Left ventricle myocardium superior (tissue), 1 donor: ENCODE measurements at places on chromosomes 12 and 14.

DNA sequence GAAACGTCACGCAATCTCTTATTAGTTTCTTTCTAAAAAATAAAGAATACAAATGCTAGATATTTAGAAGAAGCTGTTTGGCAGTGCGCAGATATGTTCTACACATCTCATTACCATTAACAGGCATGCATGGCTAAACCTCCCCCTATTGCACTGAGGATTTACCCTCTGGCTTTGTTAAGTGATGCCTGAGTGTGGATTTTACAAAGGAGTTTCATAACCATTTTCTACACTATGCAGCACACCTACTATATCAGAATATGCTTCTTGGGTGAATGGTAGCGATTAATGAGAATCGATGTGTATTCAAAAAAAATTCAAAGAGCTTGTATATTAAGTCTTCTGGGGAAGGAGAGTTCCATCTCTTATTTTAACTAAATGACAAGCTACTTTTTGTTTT is 1.1 kb upstream of the RMST start:
- DNase-seq: no peak

GRCh38 chr14:35124127-35124526 is 1.8 kb downstream of the PRORP start:
- no peak for DNase-seq

- no peak for DNase-seq
Observed at GRCh38 chr12:42923583-42923982, 334.0 kb upstream of the PRICKLE1 start.

GRCh38 chr14:32986791-32987540 is 48.3 kb downstream of the NPAS3 start:
- DNase-seq: peak; percentile 49

DNA sequence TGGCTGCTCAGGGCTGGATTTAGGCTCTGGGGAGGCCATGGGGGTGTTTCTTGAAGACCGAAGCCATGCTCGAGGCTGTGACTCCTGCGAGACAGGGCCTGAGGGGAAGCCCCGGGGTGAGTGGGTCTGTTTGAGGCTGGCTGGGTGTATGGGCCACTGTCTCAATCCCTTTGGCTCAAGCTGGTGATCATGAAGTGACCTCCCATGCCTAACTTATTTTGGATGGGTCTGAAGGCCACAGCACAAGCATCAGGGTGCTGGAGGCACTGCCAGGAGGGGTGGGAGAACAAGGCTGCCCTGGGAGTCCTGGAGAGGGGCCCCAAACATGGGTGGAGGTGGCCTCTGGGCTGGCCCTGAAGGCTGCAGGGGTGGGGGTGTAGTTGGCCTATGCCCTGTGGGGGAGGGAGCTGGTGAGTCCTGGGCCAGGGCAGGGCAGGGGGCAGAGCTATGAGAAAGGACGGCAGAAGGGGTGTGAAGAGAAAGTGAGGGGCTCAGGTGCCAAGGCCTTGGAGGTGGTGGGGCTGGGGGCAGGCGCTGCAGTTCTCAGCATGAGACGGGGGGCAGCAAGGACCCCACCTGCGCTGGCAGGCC is 100.9 kb downstream of the KIF26A start:
- no peak for DNase-seq

- no peak for DNase-seq
Observed at GRCh38 chr12:21451529-21451928, 14.1 kb downstream of the PYROXD1 start.

GRCh38 chr14:91223028-91223783 is 21.3 kb downstream of the GPR68 start:
- DNase-seq: no peak

DNA sequence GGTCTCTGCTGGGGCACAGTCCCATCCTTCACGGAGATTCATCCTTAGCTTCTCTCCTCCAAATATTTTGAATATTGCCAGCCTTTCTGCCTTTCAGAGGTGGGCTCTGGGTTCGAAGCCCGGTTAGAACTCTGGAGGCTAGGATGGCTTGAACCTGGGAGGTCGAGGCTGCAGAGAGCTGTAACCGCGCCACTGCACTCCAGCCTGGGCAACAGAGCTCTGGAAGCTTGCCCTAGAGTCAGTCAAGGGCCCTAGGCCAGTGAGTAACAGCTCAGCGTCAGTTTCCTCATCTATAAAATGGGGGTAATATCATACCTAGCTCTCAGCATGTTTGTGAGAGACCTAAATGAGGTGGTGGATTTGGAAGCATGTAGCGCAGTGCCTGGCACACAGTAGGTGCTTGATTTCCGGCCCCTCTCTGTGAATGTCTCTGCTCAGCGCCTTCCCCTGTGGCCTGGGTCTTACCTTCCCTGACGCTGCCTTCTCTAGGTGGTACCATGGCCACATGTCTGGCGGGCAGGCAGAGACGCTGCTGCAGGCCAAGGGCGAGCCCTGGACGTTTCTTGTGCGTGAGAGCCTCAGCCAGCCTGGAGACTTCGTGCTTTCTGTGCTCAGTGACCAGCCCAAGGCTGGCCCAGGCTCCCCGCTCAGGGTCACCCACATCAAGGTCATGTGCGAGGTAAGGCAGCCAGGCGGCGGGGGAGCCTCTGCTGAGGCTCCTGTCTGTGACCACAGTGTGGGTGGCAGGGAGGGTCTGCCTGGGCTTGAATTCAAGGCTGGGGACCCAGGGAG is 3.4 kb downstream of the PTPN6 start:
- DNase-seq: peak; percentile 23

DNA sequence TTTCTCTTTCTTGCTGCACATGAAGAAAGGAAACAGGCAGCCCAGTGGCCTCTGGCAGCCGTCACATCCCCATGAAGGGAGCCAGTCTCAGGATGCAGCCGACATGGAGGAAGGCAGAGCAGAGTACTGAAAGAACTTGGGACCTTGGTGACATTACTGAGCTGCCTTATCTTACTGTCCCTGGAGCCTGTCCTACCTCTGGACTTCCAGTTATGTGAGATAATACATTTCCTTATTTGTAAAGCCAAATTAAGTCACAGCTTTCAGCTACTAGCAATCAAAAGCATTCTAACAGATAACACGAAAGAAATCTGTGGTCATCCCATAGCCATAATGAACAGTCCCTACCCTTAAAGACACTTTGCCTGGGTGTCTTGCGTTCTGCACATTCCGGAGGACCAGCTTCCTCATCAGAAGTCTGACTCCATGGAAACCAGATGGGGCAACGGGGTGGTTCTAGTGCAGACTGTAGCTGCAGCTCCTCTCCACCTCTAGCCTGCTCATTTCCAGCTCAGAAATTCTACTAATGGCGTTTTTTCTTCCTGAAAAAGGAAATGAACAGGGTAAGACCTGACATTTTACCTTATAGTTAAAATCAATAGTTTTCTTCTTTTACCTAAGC is 7.8 kb upstream of the EGLN3 start:
- no peak for DNase-seq

DNA sequence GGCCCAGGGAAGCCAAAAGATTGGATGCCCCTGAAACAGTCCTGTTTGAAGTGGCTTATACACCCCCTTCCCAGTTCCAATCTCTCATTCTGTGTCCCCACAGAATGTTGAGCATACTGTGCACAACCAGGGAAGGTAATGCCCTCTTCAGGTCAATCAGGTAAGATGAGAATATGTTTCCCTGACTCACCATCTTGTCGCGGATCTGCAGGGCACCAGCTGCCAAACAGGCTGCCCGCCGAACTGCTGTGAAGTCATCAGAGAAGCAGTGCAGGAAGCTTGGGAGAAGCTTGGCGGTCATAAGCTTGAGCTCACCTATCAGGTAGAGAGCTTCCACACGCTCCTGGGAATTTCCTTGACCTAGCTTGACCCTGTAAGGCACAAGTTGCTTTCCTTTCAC is 9.6 kb downstream of the RIOX1 start:
- DNase-seq: no peak

- DNase-seq: no peak
Observed at GRCh38 chr14:99981806-99982205, 83.4 kb upstream of the EVL start.

DNA sequence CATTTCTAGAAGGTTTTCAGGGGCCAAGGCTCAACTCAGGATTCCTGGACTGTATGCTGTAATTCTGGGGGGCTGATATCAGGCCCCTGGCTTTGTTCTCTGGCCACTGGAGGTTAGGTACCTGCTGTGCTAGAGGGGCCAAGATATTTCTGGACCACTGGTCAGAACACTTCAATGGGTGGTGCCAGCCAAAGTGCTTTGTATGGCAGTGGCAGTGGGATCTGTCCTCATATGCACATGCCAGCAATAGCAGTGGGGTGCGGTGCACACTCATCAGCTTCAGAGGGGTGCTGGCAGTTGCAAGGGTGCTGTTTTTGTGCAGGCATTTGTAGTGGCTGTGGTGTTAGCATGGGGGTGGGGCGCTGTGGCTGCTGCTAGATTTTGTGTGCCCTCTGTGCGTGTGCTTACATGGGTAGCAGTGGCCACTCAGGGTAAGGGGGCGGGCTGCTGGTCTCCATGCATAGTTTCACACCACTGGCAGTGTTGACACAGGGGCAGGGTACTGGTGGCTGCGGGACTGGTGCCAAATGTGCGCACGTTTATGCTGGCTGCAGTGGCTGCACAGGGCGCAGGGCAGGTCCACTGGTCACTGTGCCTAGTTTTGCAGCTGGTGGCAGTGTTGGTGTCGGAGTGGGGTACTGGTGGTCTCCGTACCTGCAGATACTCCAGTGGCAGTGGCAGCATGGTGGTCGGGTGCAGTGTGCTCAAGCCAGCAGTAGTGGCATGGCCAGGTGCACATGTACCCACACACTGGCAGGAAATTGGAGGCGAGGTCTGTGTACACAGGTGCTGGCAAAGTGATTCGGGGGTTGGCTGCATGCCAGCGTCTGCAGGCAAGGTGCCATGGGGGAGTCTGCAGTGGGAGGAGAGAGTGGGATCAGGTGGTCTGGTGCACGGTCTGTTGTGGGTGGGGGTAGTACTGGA is 12.6 kb downstream of the NOPCHAP1 start:
- peak; percentile 33 for DNase-seq

DNA sequence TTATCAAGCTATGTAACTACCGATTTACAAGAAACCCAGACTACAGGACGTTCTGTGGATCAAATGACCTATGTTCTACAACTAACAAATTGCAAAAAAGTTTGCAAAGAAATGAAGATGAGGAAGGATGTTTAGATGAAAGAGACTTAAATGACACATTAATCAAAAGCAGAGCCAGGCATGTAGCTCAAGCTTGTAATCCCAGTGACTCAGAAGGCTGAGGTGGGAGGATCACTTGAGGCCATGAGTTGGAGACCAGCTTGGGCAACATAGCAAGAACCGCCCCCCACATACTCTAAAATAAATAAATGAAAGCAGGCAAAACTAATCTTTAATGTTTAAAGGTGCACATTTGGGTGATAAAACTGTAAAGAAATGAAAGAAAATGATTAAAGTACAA is 331.9 kb downstream of the BTG1 start:
- DNase-seq: no peak

- DNase-seq: no peak
Observed at GRCh38 chr12:100337727-100338126, 19.1 kb upstream of the SLC17A8 start.

DNA sequence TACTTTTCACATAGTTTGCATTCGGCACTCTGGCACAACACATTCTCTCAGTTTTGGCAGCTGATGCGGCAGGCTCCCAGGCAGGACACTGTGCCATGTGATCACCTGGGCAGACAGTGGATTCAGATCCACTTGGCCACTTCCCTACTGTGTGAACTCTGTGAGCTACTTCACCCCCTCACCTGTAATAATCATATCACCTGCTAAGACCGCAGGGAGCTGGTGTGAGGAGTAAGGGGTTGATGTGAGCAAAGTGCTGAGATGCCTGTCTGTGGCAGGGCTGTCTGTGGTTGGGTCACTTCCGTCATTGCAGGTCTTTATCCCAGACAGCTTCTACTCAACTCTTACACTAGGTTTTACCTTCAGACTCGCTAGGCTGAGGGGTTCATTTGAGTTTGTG is 50.4 kb upstream of the AMN start:
- DNase-seq: no peak

DNA sequence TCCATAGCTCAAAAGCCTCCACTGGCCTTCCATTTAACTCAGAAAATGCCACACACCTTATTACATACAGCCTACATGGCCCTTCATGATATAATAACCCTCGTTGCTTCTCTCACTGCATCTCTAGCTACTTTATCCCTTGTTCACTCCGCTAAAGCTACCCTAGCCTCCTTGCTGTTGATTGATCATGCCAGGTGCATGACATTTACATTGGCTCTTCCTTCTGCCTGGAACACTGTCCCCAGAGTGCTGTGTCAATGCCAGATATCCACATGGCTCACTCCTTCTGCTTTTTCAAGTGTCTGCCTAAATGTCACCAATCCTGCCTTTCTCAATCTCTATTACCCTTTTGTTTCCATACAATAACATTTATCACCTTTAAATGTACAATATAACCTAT is 58.3 kb downstream of the CAND1 start:
- DNase-seq: no peak

- peak; percentile 47 for DNase-seq
Observed at GRCh38 chr14:22070119-22070982, 396.7 kb upstream of the OR4E1 start.

- peak; percentile 70 for DNase-seq
Observed at GRCh38 chr14:105944632-105945610, 418.5 kb downstream of the TMEM121 start.

DNA sequence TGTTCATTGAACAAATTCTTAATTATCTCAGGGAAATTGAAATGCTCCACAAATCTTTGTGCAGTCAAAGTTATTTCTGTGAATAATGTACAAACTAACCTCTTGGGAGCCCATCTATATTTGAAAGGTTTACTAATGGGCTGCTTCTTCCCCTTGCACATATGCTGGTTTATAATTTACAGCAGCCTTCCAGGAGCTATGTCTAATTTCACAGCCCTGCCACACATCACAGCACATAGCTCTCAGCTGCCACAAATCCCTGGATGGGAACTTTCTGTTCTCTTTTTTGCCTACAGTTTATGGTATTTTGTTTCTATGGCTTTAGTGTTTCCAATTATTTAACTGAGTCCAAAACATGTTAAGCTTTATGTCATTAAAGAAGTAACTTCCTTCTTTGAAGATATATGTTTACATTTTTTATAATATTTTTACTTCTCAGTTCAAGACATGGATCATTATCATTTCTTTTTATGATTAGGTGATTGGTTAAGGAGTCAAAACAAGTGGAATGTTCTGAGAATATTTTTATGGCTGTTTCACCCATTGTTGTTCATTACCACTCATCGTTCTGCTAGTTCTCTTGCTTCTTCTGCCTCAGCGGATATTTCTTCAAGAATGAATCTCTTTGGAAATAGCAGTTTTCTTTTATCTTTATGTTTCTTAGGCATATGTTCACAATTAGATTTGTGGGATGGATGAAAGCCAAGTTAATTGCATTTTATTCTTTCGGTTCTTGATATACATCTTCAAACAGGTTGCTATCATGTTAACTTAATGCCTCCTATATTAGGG is 475.6 kb upstream of the MIS18BP1 start:
- no peak for DNase-seq

- DNase-seq: no peak
Observed at GRCh38 chr14:102505775-102506625, 3.6 kb downstream of the ANKRD9 start.

DNA sequence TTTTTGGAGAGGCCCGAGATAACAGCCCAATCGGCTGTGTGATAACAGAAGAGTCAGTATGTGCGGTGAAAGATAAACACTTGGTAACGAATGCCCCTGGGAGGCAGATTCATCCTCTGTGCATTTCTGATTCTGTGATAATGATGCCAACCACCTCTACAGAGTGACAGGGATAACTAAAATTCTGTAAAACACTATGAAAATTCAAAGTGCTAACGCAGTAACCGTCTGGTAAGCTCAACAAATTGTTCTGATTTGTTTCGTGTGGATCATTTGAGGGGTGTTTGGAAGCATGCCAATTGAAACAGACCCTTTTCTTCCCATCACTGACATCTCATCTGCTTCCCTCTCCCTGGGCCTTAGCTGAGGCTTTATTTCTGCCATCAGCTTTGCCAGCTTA is 76.3 kb downstream of the ESR2 start:
- no peak for DNase-seq

GRCh38 chr12:121301876-121302275 is 5.4 kb upstream of the CAMKK2 start:
- DNase-seq: no peak
